Left lung (tissue), 14 donors: ENCODE measurements at places on chromosomes 12 and 14.

GRCh38 chr12:10861366-10861765, 12.1 kb upstream of the PRR4 start:
- DNase-seq = no peak

- peak; percentile 51 for DNase-seq
Observed at GRCh38 chr14:57747036-57747435, 118.9 kb downstream of the SLC35F4 start.

DNA sequence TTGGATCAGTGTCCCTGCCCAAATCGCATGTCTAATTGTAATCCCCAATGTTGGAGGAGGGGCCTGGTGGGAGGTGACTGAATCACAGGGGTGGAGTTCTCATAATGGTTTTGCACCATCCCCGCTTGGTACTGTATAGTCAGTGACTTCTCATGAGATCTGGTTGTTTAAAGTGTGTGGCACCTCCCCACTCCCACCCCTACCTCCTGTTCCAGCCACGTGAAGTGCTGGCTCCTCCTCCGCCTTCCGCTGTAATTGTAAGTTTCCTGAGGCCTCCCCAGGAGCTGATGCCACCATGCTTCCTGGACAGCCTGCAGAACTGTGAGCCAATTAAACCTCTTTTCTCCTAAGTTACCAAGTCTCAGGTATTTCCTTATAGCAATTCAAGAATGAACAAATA, 67.2 kb downstream of the FERMT2 start:
- DNase-seq = no peak

GRCh38 chr12:108119126-108119973, 9.7 kb upstream of the WSCD2 start:
- no peak for DNase-seq

DNA sequence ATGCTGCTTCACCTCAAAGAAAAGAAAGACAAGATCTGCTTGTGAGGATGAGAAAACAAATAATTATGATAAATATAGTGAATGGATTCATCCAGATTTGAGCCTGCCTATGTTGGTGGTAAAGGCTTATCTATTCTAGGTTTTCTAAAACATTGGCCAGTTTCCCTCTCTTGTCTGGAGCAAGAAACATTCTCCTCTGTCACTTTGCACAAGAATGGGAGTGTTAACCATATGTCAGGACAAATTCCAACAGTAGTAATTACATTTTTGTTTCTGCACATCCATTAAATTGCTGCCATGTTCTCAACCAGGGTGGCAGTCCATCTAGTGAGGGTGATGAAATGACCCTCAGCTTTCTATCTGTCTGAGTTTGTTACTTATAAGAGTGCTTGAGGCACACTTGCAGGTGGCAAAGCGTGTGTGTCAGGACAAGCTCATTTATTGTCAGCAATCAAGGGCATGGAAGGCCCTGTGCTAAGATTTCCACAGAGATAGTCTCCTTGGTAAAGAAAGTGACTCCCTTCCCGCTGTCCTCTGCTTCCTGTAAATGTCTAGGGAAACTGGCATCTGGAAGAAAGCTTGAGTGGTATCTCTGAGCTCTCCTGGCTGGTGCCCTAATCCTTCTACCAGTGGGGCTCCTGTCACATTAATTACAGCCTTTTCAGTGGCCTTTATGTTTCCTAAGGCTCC, 502.1 kb upstream of the FLRT2 start:
- DNase-seq = no peak

- DNase-seq = no peak
Observed at GRCh38 chr14:99621948-99622347, 17.9 kb upstream of the CCDC85C start.

DNA sequence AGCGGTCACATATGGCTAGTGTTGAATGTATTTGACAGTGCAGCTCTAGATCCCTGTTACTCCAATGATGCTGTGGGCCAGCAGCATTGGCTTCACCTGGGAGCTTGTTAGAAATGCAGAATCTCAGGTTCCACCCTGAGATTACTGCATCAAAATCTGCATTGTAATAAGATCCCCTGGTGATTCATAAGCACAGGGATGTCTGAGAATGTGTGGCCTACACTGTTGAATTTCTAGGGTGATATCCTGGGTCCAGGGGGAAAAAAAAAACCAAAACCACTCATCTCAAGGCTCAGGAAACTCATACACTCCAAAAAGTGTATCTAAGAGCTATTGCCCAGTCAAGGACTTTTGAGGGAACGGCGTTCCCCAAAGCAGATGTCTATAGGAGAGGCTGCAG, 196.8 kb downstream of the PPM1H start:
- DNase-seq = no peak

- DNase-seq = no peak
Observed at GRCh38 chr14:74882103-74882920, 596 bp downstream of the DLST start.

- no peak for DNase-seq
Observed at GRCh38 chr14:92404421-92404820, 81.5 kb downstream of the SLC24A4 start.

- no peak for DNase-seq
Observed at GRCh38 chr14:91348845-91349465, 68.7 kb downstream of the CCDC88C start.
